ENCODE measurements at places on chromosomes 5 and 9.

DNA sequence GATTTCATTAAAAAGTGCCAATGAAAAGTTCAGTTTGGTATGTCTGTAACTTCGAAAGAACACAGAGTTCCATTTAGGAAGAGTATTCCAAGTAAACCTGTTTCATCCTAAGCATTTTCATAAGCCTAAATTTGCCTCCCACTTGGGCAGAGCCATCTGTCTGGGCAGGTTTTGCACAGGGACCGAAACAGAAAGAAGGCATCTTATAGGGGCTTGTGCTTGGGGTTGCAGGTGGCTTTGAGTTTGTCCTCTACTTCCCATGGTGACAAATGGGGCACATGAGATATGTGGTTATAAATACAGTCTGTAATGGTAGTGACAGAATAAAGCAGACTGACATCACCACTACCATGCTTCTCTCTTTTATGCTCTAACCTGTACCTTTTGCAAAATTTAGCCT lies 63.7 kb downstream of the MCTP1 start:
- no peak for DNase-seq

DNA sequence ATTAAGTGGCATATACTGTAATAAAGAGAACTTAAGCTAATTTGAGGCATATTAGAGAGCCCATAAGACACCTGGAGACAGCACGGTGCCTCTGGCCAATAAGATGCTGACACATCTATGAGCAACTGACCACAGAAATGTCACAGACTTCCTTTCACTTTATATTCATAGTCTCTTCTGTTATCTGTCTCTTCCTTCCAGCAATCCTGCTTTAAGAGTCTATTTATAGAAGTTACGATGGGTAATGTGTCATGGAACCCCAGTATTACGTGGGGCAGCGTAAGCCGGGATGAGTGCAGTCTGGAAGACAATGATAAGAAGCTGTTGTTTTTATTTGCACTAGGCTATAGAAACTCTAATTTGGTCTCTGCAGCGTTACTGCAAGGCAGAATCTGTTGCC lies 136.8 kb downstream of the CFAP90 start:
- DNase-seq = no peak

GRCh38 chr5:33539212-33539611 lies 98.4 kb downstream of the TARS1 start:
- no peak for DNase-seq

GRCh38 chr9:127451608-127451857 lies 223 bp downstream of the LRSAM1 start:
- no peak for DNase-seq

- no peak for DNase-seq
These were observed 40.9 kb upstream of the RXRA start for GRCh38 chr9:134285215-134285845.

GRCh38 chr5:88829775-88830174 lies 53.2 kb downstream of the MEF2C start:
- no peak for DNase-seq

GRCh38 chr9:6040077-6040476 lies 24.7 kb upstream of the RANBP6 start:
- no peak for DNase-seq

DNA sequence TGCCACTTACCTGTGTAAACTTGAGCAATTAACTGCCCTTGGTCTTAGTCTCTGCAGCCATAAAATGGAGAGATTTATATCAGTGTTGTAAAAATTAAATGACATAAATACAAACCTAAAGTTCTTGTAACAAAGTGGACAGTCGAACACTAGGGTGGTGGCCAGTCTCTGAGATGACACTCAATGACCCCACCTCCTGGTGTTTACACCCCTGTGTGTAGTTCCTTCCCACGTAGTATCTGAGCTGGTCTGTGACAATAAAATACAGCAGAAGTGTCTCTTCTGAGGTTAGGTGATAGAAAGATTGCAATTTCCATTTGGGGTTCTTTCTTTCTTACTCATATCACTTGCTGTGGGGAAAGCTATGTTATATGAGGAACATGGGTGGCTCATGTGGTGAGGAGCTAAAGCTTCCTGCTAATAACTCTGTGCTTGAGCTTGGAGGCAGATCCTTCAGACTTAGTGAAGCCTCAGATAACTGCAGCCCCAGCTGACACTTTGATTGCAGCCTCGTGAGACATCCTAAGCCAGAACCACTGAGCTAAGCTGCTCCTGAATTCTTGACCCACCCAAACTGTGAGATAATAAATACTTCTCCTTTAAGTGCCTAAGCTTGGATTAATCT lies 173.4 kb upstream of the CHD1 start:
- DNase-seq = no peak

DNA sequence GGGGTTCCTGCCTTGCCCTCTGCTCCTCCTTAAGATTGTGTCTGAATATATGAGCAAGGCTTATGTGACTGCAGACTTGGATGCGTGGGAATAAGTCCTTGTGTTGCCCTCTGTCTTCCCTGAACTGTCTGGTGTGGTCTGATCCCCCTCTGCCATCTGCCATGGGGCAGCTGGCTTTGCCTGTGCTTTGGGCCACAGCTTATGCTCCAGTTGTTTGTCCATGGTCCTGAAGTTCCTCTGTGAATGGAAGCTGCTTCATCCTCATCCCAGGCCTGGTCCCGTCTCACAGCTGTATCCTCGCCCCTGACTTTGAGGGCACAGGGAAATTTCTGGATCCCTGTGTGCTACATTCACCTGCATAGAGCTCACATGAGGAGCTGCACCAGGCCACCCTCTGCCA lies 14.7 kb downstream of the IL31RA start:
- no peak for DNase-seq

- DNase-seq = no peak
These were observed 1.8 kb downstream of the ZFAND5 start for GRCh38 chr9:72363236-72363635.

DNA sequence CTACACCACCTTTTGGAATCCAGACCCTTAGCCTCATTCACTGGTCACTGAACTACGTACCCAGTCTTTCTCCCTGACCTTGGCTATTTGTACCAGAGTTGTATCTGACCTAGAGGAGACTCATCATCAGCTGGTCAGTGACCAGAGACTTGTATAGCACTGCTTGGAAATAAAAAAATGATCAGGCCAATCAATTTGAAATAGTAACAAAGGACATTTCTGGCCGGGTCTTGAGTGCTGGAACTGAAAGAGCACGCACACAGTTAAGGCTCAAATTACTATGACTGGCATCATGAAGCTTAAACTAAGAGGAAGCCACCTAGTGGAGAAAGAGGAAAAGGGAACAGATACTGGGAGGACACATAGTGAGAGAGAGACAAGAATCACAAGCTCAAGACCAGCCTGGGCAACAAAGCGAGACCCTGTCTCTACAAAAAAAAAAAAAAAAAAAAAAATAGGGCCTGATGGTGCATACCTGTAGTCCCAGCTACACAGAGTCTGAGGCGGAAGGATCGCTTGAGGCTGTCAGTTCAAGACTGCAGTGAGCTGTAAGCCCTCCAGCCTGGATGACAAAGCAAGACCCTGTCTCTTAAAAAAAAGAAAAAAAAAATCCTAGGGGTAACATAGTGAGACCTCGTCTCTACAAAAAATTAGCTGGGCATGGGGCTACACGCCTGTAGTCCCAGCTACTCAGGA lies 12.8 kb upstream of the SRP19 start:
- DNase-seq = no peak

- DNase-seq = no peak
These were observed 15.0 kb downstream of the FAM193B start for GRCh38 chr5:177539411-177539810.

GRCh38 chr9:4042991-4043390 lies 256.9 kb downstream of the GLIS3 start:
- no peak for DNase-seq

DNA sequence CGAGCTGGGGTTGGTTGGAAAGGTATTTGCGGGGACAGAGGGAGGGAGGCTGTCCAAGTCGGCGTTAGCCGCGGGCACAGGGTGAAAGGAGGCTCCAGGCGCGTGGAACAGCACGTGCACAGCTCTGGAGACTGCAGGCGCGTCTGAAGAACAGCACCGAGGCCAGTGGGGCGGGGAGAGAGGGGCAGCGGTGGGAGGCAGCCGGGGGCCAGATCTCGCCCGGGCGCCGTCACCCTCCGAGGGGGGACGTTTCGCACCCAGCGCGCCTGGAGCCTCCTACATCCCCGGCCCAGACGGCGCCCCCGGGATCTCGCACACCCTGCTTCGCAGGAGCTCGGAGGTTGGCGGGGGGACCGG lies 79.6 kb downstream of the NTNG2 start:
- no peak for DNase-seq

- DNase-seq = no peak
These were observed 20.3 kb upstream of the UNC5A start for GRCh38 chr5:176789873-176790615.

- DNase-seq = no peak
These were observed 10.8 kb downstream of the ZNF618 start for GRCh38 chr9:113886933-113887332.

DNA sequence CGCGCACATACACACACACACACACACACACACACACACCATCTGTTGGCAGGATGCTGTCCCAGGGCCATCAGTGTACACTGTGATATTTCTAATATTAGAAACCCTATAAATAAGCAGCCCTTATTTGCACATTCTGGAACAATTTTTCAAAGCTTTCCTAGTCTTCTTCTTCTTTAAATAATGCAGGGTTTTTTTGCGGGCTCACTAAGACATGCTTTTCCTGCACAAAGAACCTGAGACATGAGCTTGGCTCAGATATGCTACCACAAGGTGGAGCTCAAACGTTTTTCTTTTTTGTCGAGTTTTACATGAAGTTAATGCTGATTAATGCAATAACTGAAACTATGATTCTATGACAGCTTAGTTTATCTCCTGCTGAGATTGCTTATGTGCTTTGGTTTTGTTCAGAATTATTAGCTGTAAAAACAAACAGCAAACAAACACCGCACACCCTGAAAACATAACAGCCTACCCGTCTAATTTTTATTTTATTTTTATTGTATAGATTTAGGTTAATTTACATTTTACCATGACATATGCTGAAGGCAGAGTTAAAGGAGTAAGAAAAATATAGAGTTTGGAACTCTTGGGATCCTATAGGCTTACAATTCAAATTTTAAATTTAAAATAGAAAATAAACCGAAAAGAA lies 95.8 kb downstream of the ALDH1A1 start:
- no peak for DNase-seq

DNA sequence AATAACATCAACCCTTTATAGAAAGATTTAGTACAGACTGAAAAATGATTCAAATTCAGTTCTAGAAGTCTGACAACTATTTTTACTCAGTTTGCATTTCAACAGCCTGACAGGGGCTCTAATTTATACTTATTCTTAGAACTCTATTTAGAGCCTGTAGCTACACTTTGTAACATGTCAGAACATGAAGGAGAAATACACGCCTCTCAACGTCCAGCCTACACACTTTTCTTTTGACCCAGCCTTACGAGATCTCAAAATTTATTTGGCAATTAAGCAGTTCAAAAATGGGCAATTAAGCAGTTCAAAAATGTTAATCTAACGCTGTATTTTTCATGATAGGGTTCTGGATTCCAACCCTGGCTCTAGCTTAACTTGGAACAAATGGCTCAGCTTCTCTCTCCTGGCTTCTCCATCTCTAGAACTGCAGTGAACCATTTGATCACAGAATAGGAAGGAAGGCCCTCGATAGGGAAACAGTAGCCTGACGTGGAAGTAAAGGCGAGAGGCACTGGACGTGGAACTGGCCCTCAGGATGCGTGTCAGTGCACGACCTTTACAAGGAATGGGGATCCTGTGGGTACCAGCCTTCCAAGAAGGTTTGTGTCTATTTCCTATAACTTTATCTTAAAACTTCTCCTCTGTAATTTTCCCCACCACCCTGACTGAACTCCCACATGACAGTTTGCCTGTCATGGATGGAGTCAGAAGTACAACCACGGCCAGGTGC lies 66.4 kb downstream of the PRRT1B start:
- no peak for DNase-seq

- DNase-seq = no peak
These were observed 8.6 kb upstream of the ANKRD33B start for GRCh38 chr5:10555277-10555684.

GRCh38 chr9:133453651-133454050 lies 6.1 kb upstream of the CACFD1 start:
- no peak for DNase-seq

- DNase-seq = no peak
These were observed 224.3 kb downstream of the GRIA1 start for GRCh38 chr5:153714798-153715197.

- no peak for DNase-seq
These were observed 199.4 kb downstream of the MEF2C start for GRCh38 chr5:88683506-88684135.

DNA sequence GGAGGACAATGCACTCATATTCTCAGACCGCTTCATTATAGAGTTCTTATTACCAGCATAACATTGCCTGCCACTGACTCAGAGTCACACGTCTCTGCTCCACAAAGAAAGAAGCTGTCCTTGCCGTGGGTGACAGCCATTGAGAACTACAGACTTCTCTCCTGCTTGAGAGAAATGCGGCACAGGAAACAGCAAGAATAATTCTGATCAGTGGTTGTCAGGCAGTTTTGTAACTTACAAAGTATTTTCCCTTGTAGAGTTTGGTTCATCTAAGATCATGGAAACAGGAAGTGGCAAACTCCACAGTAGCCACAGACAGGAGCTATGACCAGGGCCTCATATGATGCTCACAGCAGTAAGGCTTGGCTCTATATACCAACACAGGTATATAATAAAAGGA lies 47.0 kb downstream of the KCNV2 start:
- DNase-seq = no peak

DNA sequence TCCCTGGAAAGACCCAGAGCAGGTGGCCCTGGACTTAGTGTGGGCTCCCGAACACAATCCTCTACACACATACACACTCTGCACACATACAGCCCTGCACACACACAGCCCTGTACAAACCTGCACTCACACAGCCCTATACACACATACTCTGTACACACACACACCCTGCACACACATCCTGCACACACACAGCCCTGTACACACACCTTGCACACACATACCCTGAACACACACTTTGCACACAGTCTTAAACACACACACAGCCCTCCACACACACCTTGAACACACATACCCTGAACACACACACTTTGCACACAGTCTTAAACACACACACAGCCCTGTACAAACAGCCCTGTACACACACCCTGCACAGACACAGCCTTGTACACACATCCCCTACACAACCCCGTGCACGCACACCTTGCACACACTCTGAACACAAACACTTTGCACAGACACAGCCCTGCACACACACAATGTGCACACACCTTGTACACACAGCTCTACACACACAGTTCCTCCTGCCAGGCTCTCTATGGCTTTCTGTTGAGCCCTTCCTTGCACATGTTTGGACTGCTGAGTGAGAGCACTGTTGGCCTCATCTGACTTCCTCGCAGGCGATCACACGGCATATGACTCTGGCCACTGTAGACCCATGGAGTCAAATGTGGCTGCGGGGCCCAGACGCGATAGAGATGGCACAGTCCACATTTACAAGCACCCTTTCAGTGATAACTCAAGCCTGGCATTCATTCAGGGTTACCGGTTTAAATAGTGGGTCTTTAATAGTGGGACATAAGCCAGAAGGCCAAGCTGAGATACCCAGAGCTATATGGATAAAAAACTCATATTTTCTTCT lies 245.7 kb upstream of the IRX1 start:
- no peak for DNase-seq

- no peak for DNase-seq
These were observed 20.0 kb downstream of the ANKRD33B start for GRCh38 chr5:10583663-10584572.

All from activated CD8-positive, alpha-beta memory T cell treated with anti-CD3 and anti-CD28 coated beads for 1 hour (primary cell).